ENCODE measurements at places on chromosomes 6 and 20.

- DNase-seq, result peak; percentile 65
Measured at GRCh38 chr6:34358389-34358905, 34.0 kb downstream of the NUDT3 start.

- peak; percentile 4 for DNase-seq
Measured at GRCh38 chr20:60206259-60206658, 248.0 kb downstream of the CDH26 start.

GRCh38 chr6:169339025-169339424 lies 85.4 kb upstream of the THBS2 start:
- DNase-seq, result no peak

DNA sequence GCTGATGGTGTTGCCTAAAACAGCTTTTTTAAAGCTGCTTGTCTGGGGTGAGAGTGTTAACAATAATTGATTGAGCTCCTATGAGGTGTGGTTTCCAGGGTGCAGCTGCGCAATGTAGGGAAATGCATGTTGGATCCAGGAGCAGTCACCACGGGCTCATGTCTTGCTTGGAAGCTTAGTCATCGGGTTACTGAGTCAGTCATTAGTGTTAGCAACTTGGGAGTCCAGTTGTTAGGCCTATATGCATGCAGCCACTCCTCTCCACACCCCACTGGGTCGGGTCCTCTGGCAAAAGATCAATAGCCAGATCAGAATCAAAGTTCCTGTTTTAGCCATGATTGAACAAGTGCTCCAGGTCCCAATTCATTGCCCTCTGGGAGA lies 271.7 kb upstream of the CHD6 start:
- DNase-seq, result no peak

DNA sequence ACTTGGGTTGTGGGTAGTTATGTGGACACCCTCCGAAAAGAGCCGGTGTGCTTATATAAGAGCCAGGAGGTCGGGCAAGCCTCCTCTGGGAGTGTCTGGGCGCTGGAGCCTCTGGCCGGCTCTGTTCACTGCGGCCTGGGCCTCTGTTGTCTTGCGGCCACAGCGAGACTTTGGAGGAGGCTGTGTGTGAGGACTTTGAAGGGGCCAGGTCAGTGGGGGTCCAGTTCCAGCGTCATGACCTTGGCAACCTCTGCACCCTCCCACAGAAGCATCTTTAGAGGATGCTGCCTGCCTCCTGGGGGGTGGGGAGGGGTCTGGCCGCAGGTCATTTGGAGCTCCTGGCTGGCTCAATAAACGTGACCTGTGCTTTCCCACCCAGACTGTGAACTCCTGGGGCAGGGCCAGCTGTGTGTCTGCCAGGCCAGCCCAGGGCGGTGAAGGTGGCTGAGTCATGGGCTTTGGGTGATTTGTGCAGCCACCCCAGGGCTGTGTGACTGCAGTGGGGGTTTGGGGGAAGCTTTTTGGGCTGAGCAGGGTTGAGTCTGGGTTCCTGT lies 1.2 kb downstream of the TCEA2 start:
- no peak for DNase-seq

GRCh38 chr6:165877192-165877591 lies 214.2 kb upstream of the PDE10A start:
- DNase-seq, result no peak

DNA sequence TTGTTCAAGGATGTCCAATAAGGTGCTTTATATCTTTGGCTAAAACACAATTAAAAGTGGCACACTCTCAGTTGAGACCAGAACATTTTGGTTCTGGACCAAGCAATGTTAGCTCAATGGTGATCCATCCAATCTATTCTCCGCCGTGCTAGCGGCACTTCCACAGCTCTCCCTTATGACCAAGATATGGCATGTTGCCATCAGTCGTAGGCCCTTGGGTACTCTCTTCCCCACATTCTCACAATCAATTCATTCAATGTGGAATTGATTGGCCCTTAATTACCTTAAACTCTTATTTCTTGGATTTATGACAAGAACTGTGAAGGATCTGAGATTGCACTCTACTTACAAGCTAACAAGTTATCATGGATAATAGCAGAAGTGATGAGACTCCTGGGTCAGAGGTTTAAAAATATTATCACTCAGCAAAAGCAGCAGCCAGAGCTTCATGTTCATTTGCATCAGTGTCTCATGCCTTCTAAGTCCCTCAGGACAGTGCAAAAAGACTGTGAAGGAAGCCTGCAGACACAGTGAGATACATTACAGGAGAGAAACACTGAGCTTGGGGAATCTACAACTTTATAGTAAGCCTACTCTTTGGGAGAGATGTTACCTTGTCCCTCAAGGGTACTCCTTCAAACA lies 80.0 kb upstream of the ARG1 start:
- no peak for DNase-seq

GRCh38 chr20:57593134-57593886 lies 26.9 kb downstream of the ZBP1 start:
- DNase-seq, result no peak

GRCh38 chr20:59435518-59435917 lies 135.1 kb downstream of the EDN3 start:
- no peak for DNase-seq

DNA sequence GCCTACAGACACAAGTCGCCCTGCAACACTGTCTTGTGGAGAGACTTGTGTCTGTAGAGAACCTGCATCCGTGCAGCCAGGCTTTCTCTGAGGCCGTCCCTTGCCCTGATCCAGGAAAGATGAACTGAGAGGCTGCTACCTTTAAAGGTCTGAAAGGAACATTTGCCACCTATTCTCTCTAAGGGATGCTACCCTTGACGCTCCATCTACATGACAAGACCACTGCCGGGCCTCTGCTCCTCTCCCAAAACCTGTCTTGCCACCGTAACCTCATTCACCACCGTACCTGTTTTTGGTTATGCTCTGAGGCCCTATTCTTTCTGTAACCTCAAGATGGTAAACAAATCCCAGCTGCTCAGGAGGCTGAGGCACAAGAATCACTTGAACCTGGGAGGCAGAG lies 73.9 kb downstream of the FOXF2 start:
- DNase-seq, result no peak

DNA sequence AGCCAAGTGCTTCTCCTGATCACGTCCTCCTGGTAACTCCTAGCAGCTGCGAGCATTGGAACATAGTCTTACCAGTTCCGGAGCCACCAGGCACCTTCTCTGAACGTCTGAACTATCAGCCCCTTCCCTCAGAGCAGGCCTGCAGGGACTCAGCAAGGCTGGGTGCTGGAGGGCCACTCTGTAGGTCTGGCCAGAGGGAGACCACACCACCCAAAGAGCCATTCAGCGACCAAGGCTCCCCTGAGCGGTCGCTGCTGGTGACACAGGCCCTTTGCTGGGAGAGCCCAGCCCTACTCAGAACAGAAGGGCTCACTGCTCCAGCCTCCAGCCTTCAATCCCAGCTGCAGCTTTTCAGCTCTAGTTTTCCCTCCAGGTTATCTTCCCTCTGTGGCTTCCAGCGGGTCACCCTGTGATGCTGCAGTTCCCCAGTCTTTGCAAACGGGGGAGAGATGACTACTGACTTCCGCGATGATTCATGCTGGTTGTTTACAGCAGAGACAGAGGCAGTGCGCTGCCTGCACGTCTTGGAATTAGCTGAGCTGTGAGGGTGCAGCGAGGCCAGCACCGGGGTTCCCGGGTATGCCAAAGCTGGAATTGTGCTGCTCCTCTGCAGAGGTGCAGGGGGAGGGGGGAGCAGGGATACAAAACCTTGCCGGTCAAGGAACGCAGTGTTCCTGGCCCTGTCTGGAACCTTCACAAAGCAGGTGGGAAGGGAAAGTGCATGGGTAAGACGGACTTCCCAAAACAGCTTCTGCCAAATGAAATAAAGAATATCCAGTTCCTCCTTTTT lies 161.4 kb downstream of the LY86 start:
- DNase-seq, result no peak

GRCh38 chr6:22028403-22029090 lies 268.3 kb downstream of the PRL start:
- DNase-seq, result no peak

DNA sequence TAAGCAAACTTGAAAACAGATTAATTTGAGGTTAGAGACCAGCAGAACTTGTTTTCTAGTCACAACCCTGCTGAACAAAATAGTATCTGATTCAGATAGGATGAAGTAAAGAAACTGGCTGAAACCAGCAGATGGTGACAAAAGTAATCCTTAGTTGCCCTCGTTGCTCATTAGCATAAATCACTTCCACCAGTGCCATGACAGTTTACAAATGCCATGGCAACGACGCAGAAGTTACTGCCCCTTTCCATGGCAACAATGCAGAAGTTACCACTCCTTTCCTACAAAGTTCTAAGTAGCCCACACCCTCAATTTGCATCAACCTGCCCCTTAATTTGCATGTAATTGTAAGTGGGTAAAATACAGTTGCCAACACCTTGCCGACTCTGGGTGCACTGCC lies 23.7 kb downstream of the SNRPB start:
- no peak for DNase-seq

DNA sequence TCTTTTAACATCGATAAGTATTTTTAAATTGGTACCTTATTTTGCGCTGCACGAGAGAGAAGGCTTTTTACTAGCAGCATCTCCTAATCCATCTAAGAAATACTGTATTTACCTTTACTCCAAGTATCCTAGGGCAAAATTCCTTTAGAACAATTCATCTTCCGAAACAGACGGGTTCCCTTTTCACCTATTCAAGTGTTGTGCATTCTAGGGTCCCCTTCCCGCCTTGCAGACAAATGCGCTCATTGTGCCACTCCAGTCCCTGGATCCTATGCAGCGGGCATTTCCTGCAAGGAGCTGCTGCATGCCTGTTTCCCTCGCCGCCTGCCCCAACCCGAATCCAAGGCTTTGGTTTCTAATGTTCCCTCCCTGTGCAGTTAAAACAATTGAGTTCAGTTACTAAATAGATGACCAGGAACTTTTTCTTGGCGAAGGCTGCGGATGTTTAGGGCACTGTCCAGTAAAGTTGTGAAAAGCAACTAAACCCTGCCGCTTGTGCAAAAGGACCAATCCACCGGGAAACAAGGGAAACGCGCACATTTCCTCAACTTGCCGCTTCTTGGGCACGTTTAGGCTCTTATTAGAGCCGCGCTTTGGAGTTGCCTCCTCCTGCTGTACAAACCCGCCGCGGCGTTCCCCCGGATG lies 556 bp upstream of the SCAF8 start:
- peak; percentile 30 for DNase-seq

DNA sequence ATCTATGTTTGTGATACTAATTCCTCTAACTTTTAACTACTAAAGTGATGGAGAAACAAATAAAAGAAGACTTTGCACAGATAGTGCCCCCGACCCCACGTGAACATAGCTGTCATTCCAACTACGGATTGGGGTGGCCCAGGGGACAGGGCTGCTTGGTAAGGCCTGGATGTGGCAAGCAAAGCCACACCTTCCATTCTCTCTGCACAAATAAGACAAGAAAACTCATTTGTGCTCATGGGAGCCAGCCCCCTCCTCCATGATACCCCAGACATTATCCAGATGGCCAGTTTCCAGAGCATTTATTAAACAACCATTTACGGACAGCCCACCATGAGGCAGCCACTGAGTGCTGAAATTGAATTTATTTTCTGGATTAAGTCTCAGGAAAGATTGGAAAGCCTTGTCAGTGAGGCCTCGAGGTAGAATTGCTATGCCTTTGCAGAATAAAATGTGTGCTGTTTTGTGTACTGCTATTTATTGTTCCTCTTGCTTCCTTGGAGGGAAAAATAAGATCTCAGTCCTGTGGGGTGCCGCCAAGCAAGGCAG lies 151.2 kb downstream of the UNC5CL start:
- DNase-seq, result no peak

DNA sequence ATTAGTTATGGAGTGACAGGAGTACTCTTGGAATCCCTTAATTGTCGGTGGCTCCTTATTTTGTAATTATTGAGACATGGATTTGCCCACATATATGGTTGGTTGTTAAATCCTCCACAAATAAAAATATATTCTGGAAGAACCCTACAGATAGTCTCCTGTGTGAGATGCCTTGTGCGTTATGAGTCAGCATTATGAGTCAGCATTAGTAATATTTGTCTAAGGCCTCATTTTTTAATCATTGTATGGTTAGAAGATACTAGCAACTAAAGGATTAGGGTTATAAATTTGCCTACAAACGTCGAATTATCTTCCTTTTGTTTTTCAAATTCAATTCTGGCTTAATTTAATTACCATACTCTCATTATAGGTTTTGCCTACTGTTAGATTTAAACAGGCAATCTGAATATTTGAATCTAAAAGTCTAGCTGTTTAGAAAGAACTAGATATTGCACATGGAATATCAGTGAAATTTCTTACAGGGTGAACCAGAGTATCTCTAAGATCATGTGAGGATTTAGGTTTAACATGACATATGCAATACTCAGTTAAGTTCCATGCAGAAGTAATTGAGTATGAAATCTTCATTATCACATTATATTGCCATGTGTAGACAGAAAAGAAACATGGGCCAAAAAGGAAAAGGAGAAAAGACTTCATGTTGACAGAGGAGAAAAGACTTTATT lies 5.9 kb downstream of the C6orf58 start:
- DNase-seq, result no peak

- no peak for DNase-seq
Measured at GRCh38 chr6:126033696-126034095, 47.4 kb downstream of the TRMT11 start.

GRCh38 chr20:44231193-44231592 lies 15.9 kb upstream of the GDAP1L1 start:
- no peak for DNase-seq

- DNase-seq, result no peak
Measured at GRCh38 chr6:38824243-38824894, 109.3 kb downstream of the DNAH8 start.

GRCh38 chr6:4435981-4436445 lies 300.6 kb upstream of the ECI2 start:
- no peak for DNase-seq

DNA sequence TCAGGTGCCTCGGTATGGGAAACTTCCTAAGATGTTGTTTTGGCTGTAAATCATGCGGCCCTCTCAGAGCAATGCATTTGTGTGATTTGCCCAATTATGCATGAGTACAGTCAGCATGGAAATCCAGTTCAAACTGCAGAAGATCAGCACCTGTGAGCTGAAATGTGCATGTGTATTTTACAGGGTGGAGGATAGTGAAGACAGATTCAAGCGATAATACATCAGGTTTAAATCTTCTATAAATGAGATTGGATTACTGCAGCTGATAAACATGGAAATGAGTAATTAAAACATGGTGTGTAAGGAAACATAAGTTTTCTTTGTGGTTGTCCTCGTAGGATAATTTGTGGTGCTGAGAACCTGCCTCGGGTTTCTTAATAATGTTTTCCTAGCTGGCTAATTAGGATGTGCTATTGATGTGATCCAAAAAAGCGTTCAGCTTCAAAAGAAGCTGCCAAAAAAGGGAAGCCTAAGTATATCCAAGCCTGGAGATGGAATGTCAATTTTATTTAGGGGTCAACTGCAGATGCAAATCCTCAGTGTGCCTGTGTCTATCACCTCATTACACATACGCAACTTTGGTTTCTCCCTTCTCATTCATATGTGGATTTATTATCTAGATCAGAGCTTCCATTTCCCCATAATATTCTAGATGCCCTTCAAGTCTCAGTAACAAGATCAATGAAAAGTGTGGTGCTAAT lies 117.1 kb upstream of the CCDC28A start:
- DNase-seq, result peak; percentile 7

Measured in NCI-H1092 (cell line).